ENCODE measurements at places on chromosomes 5 and 9.

- DNase-seq = no peak
These were observed 60.3 kb upstream of the ADAMTS16 start for GRCh38 chr5:5079876-5080275.

- DNase-seq = no peak
These were observed 125.9 kb downstream of the SYK start for GRCh38 chr9:90927496-90927895.

GRCh38 chr5:1483856-1484729 is 38.9 kb upstream of the SLC6A3 start:
- DNase-seq = no peak

GRCh38 chr5:127909066-127909465 is 174.5 kb upstream of the SLC12A2 start:
- no peak for DNase-seq

DNA sequence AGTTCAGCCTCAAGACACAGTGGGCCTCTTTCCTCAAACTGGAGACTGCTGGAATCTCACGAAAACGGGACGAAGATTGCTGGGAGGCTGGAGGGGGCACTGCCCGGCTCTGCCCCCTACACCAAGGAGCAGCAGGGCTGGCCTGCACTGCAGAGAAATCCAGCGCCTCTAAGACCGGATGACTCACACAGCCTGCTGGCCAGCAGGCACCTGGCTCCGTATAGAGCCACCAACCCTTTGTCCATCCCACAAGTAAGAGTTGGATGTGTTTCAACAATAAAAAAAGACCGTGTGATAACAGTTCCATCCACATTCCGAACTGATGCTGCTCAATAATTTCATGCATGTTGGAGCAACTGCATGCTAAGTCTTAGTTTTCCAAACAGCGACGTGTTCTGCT is 11.5 kb downstream of the CCDC127 start:
- no peak for DNase-seq

- no peak for DNase-seq
These were observed 39.1 kb downstream of the SPEF2 start for GRCh38 chr5:35656721-35657120.

DNA sequence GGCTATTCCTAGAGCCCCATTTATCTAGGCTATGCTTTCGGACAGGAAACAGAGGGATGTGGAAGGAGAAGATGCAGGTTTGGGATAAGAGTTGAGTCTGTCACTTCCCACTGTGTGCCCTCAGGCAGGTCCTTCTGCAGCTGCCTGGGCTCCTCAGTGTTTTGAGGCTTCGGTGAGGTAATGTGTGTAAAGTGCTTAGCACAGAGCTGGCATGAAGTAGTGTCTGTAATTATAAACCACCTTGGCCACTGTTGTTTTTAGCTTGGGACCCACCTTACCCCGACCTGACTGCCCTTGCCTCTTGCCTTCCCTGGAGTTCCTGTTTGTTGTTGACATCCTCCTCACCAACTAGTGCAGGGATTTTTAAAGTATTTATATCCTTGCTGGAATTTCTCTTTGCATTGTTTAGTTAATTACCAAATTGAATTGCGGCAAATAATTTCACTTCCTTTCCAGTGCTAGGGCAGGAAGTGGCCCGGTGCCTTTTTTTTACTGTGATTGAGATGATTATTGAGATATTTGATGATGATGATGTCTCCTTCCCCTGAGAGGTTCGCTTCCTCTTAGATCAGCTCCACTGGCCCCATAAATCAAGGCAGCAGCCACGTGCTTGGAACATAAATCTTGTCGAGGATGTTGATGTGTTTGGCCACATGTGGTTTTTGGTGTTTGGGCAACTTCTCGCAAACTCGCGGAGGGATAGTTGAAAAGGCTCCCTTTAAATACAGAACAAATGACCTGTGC is 38.3 kb upstream of the DAB2IP start:
- no peak for DNase-seq

DNA sequence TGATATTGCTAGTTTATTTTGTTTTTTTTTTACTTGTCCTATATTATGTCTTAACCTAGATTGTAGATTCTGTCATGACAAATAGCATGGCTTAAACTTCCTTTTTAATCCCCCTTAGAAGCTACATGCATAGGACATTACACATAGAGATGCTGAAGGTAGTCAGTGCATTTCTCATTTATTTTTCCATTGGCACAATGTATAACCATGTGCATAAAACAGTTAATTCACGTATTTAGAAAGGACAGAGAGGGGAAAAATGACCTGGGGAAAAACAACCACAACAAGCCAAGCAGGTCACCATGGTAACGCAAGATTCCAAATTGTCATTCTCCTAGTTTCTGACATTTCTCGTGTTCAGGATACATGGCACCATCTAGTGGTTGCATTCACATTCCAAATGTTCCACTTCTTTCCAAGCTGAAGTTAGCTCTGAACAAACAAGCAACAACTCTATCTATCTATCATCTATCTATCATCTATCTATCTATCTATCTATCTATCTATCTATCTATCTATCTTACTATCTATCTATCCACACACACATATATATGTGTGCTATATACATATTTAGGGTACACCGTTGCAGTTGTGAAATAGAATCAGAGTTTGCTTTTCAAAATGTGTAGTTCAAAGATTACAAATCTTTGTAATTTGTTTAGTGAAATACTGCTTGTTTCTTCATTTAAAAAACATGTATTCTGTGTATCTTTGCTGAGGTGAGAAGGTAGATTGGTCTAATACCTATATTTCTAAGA is 487.2 kb upstream of the ST8SIA4 start:
- no peak for DNase-seq

GRCh38 chr5:107670087-107670931 is 428 bp downstream of the EFNA5 start:
- DNase-seq = no peak

GRCh38 chr9:22052376-22052945 is 43.4 kb upstream of the CDKN2B start:
- no peak for DNase-seq

GRCh38 chr5:24225051-24225450 is 419.7 kb downstream of the CDH10 start:
- no peak for DNase-seq

GRCh38 chr5:143837306-143837848 is 25.4 kb downstream of the HMHB1 start:
- DNase-seq = no peak

Data from stimulated activated CD4-positive, alpha-beta T cell treated with anti-CD3 and anti-CD28 coated beads, Interleukin-1b, Interleukin-23, amount 100 ng/mL, for 1 hour (primary cell).